Bronchial epithelial cell (primary cell): ENCODE measurements at places on chromosomes 3 and 15. TPM values are rescaled to one million over a fixed set of nuclear protein-coding genes. Genes with fewer than 3 reads are reported as not detected.

The GOLGA8M gene
- total RNA-seq: 0.13 TPM in 1 of 2 replicates, not detected in the other

The UROC1 gene
- total RNA-seq: not detected in 2 replicates

The GNAT1 gene
- 0.26 TPM in 1 of 2 replicates, not detected in the other for total RNA-seq

The GP9 gene
- total RNA-seq: not detected in 2 replicates

The LYZL4 gene
- total RNA-seq: not detected in 2 replicates

The DNAJA4 gene
- total RNA-seq: 11.1 and 26.5 TPM in 2 replicates
